ENCODE measurements at places on chromosomes 6 and 20.
A peak's percentile ranks its signal among the peaks of the same experiment; 100 is the strongest.

DNA sequence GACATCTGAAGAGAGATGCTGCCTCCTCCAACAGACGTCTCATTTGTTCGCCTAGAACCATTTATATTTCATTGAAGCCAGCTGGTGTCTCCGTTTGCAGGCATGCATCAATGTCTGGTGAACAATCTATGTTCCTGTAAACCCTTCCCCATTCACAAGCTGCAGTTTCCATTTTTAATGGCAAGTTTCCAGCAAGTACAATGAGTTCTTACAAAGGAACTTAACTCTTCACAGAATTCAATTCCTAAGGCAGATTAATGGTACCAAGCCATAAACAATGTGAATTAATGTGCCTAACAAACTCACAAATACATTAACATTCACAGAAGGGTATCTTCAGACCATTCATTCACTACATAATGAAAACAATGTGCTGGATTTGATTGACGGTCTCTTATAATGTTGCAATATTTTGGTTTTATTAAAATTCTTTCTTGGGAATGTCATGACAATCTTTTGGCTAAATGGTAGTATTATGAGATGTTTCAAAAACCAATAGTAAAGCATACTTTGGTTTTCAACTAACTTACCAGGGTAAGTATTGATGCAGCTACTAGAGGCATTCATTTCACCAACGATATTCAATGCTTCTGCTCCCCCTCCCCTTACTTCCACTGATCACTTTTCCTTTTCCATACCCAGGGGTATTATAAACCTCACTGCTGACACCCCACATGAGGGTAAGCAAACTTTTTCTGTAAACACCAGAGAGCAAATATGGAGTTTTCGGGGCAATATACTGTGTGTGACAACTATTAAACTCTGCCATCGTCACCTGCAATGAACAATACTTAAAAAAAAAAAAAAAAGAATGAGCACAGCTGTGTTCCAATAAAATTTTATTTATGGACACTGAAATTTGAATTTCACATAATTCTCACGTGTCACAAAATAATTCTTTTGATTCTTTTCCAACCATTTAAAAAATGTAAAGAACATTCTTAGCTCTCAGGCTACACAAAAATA lies 4.2 kb downstream of the AKIRIN2 start:
- peak; percentile 93 for DNase-seq

- no peak for DNase-seq
Measured at GRCh38 chr20:1173698-1174097, 11.1 kb downstream of the TMEM74B start.

- DNase-seq: no peak
Measured at GRCh38 chr20:55530763-55531162, 474.6 kb downstream of the CBLN4 start.

- no peak for DNase-seq
Measured at GRCh38 chr6:37426945-37427510, 6.0 kb upstream of the CMTR1 start.

GRCh38 chr20:61621035-61621730 lies 369.1 kb downstream of the CDH4 start:
- no peak for DNase-seq

DNA sequence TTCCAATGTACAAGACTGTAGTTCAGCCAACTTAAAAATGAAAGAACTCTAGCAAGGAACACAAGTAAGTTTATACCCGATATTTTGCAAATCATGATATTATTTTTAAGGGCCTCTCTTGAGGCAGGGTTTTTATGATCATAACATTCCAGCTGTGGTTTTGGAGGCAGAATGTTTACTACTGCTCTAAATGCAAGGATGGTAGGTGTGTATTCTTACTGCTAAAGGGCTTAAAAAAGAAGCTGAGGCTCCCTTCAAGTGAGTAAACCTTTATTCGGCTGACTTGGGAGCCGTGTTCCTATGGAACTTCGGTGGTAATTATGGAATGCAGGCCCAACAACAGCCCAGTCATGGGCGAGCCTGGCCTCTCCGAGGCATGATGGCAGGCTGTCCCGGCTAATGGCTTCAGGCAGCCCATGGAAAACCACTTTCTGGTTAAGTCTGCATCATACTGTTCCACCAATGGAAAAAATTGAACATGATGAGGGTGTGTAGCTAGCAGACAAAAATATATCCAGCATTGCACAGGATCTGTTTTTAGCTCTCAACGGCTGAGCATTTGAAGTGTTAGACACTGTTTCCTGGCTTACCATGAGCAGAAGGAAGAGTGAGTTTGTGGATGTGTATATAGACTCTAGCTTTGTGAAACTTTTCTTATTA lies 111.5 kb downstream of the TIAM2 start:
- peak; percentile 21 for DNase-seq

- DNase-seq: peak; percentile 31
Measured at GRCh38 chr6:104855507-104855906, 4.2 kb downstream of the HACE1 start.

GRCh38 chr6:42374018-42374669 lies 77.6 kb downstream of the TRERF1 start:
- no peak for DNase-seq

DNA sequence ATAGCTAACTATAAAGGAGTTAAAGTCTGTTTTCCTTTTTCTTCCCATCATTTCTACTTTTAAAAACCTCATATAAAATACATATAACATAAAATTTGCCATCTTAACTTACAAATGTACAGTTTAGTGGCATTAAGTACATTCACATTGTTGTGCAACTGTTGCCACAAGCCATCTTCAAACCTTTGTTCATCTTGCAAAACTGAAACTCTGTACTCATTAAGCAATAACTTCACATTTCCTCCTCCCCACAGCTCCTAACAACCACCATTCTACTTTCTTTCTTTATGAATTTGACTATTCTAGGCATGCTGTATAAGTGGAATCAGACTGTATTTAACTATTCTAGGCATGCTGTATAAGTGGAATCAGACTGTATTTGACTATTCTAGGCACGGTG lies 4.5 kb downstream of the CCDC170 start:
- DNase-seq: peak; percentile 52

GRCh38 chr6:6795393-6795792 lies 206.9 kb downstream of the LY86 start:
- DNase-seq: no peak

DNA sequence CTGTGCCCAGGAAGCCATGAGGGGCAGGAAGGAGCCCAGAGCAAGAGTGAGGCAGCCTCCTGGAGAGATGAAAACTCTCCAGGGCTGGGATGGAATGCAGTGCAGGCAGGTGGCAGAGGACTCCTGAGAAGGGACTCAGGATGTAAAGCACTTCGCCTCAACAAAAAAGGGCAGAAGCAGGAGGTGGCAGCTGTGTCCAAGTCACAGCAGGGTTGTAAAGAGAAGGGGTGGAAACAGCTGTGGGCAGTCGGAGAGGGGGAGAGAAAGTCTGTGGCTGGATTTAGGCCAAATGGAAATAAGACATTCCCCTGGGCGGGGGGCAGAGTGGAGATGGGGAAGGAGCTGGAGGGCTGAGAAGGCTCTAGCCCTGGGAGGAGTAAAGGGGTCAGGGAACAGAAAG lies 34.9 kb downstream of the CYP21A2 start:
- no peak for DNase-seq

- DNase-seq: no peak
Measured at GRCh38 chr6:107192830-107193229, 77.5 kb upstream of the BEND3 start.

- DNase-seq: no peak
Measured at GRCh38 chr6:92377137-92377536, 1042.2 kb downstream of the EPHA7 start.

DNA sequence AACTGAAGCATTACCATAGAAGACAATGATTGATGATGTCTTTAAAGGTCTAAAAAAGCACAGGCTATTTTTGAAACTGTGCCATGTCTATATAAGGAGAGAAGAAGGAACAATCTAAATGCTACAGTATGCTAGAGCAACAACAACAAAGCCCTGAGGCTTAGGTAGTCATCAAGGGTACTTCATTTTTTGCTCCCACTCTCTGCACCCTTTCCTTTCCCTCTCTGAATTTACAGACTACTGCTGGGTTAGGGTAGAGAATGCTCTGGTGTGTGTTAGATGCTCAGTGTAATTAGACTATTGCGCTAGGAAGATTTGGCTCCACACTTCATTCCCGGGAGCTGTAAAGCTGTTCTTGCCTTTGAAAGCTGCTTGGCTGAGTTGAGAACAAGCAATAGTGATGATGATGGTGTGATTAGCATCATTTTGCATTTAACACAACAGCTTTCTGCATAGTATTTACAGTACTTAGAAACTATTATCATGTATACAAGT lies 1262.5 kb upstream of the CITED2 start:
- no peak for DNase-seq

- peak; percentile 67 for DNase-seq
Measured at GRCh38 chr6:11033825-11034224, 10.3 kb downstream of the ELOVL2 start.

DNA sequence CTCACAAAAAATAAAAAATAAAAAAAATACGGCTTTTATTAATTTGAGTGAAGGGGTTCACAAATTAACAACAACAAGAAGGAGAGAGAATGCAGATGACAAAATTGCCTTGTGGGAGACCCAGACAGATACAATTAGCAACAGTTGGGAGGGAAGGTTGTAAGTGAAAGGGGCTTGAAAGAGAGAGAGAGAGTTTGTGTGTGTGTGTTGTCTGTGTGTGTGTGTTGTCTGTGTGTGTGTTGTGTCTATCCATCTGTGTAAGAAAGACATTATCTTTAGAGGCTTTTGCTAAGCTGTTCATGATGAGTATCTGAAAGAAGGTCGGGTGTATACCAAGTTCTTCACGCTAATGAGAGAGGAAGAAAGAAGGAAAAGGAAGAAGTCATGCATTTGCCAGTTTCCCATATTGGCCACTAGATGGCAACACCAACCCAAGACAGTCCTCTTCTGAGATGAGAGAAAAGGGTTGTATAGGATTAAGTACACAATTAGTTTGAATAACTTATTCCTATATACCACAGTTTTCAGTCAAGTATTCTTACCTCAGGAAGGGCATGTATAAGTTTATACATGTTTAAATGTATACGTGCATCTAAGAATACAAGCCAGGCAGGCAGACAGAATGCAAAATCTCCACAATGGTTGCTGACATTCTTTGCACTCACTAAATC lies 63.7 kb upstream of the CD2AP start:
- peak; percentile 87 for DNase-seq

GRCh38 chr6:117265410-117266256 lies at the start of gene VGLL2:
VGLL2 (plus strand) TSS chr6:117265558; CDS start chr6:117265764, 206 bp downstream.
- DNase-seq: peak; percentile 27

- no peak for DNase-seq
Measured at GRCh38 chr20:37598575-37599342, 71.1 kb upstream of the BLCAP start.

DNA sequence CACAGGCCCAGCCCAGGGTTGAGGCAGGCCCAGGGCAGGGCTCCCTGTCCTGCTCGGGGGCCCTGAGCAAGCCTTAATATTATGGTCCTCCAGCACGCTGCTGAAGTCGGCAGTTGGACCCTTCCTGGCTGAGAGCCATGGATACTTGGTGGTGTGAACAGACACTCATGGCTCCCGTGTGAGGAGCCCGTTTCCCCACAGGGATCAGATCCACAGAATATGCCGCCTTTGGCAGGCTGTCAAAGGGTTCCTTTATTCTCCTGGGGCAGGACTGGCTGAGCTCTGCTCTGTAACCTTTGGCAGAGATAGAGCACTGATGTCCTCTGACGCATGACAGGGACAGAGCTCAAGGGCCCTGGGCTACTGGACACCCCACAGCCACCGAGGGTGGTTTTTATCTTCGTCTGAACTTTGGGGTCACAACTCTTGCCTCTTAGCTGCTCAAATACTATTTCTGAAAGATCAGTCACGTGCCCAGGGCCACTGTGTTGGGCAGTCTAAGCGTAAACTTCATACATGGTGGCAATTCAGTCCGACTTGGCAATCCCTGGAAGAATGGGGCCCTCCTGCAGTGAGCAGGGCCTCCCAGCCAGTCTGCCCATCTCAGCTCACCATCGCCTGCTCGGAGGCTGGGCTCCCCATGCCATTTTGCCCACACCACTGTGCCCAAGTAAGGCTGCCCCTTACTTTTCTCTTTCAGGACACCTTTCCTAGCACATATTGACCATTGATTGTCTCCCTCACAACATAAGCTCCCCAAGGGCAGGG lies 49.1 kb downstream of the TTI1 start:
- no peak for DNase-seq

DNA sequence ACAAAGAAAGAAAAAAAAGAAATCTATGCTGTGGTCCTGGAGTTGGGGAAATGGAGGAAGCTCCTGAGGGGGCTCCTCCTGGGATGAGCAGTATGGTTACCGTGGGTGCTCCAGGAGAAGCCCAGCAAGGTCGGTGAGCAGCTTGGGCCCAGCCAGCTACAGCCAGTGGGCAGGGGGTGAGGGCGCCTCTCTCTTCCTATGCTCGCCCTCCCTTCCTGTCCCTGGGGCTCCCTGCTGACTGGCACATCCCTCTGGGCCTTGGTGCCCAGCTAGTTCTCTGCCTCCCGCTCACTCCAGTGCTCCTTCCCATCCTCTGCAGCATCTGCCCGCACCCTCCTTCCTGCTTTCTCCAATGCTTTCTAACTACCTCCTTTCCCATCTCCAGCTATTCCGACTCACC lies 16.6 kb downstream of the CD40 start:
- DNase-seq: no peak

GRCh38 chr6:38584731-38585130 lies 55.0 kb downstream of the BTBD9 start:
- no peak for DNase-seq

GRCh38 chr20:34262488-34263288 lies 21.5 kb downstream of the ASIP start:
- DNase-seq: peak; percentile 83

DNA sequence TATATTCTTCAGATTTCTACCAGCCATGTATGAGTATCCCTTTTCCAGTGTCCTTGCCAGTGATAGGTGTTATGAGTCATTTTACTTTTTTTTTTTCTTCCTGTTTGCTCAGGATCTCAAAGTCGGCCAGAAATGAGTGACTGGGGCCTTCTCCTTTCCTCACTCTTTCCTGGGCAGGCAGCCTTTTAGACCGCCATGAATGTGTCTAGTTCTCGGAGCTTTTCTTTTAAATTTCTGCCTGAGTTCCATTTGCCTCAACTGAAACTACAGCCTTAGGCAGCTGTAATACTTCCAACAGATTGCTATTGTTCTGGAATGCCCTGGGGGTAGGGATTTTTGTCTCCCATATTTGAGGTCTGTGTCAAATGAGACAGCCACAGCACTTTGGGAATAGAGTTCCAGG lies 83.7 kb downstream of the STXBP5 start:
- DNase-seq: peak; percentile 69

Data from choroid plexus epithelial cell (primary cell).